ENCODE measurements at places on chromosomes 2 and 18.

GRCh38 chr2:85733121-85733960, 20.4 kb upstream of the ATOH8 start:
- no peak for DNase-seq

GRCh38 chr2:85413592-85414420, 3.6 kb upstream of the CAPG start:
- peak; percentile 61 for DNase-seq

- DNase-seq, result peak; percentile 14
Observed at GRCh38 chr18:49055754-49056172, 105.0 kb upstream of the SMAD7 start.

GRCh38 chr2:223936862-223937326, 8.2 kb downstream of the WDFY1 start:
- DNase-seq, result no peak

DNA sequence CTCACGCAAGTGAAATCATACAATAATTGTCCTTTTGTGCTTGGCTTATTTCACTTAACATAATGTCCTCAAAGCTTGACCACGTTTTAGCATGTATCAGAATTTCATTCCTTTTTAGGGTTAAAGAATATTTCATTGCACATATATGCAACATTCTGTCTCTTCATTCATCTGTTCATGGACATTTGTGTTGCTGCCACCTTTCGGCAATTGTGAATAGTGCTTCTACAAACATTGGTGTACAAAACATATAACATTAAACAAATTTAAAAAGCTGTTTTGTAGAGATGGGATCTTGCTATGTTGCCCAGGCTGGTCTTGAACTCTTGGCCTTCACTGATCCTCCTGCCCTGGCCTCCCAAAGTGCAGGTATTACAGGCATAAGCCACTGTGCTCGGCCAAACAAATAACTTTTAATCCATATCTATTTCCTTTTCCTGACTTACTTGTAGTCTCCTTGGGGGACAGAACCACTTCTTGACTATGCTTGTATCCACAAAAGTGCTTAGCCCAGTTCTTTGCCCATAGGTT, 209.3 kb downstream of the SLC4A3 start:
- DNase-seq, result peak; percentile 3

Measured in PC-9 (cell line).